ENCODE measurements at places on chromosomes 5 and 9. TPM values are rescaled to one million over a fixed set of nuclear protein-coding genes. Genes with fewer than 3 reads are reported as not detected.

DNA sequence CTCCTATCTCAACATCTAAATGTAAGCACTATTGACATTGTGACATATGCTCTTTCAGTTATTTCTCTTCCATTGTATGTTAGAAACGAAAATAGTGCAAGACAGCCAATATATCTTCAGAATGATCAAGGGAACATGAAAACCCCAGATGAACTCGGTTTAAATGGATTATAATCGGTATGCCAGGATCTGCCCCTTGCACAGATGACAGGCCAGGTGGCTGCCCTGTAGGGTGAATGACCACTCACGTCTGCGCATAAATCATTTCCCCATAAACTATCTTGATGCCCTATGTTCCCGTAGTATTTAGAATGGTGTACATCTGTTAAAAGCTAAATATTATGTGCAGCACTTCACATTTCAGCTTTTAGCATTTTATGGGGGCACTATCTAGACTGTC is 69.7 kb upstream of the RANBP3L start:
- no peaks in the 10 kb centered on the region for H3K27me3 ChIP-seq
- no peak for DNase-seq
- H3K36me3 ChIP-seq: no peaks in the 10 kb centered on the region
- H3K27ac ChIP-seq: no peak overlapping the region
- H3K4me1 ChIP-seq: peaks cover 17% of the 10 kb centered on the region
- no peak overlapping the region for H3K4me3 ChIP-seq

DNA sequence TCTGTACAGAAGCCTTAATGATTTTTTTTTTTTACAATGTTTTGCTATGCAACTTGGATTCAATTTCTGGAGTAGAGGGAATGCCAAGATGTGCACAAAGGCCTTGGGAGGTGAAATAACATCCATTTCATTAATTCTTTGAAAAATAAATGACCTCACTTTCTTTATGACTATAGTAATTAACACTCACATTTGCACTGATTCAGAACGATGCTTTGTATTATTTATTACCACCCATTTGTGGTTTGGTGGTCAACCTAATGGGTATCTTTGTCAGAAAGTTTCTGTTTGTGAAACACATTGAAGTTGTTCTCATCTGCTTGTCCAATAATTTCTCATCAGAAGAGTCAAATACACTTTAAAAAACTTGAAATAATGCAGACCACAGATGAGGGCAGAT is 169.3 kb downstream of the NTRK2 start:
- no peak overlapping the region for H3K27ac ChIP-seq
- no peaks in the 10 kb centered on the region for H3K27me3 ChIP-seq
- no peaks in the 10 kb centered on the region for H3K4me1 ChIP-seq
- H3K4me3 ChIP-seq: no peak overlapping the region

- no peaks in the 10 kb centered on the region for H3K36me3 ChIP-seq
- H3K27me3 ChIP-seq: no peaks in the 10 kb centered on the region
- no peak overlapping the region for H3K27ac ChIP-seq
- no peak for DNase-seq
Measured at GRCh38 chr5:150262502-150262901, 27.1 kb downstream of the CAMK2A start.

GRCh38 chr5:77300451-77300850 is 90.0 kb downstream of the PDE8B start:
- no peak overlapping the region for H3K4me3 ChIP-seq
- no peak overlapping the region for H3K27ac ChIP-seq
- peaks cover 5% of the 10 kb centered on the region for H3K4me1 ChIP-seq
- H3K36me3 ChIP-seq: no peaks in the 10 kb centered on the region
- DNase-seq: peak; percentile 27

DNA sequence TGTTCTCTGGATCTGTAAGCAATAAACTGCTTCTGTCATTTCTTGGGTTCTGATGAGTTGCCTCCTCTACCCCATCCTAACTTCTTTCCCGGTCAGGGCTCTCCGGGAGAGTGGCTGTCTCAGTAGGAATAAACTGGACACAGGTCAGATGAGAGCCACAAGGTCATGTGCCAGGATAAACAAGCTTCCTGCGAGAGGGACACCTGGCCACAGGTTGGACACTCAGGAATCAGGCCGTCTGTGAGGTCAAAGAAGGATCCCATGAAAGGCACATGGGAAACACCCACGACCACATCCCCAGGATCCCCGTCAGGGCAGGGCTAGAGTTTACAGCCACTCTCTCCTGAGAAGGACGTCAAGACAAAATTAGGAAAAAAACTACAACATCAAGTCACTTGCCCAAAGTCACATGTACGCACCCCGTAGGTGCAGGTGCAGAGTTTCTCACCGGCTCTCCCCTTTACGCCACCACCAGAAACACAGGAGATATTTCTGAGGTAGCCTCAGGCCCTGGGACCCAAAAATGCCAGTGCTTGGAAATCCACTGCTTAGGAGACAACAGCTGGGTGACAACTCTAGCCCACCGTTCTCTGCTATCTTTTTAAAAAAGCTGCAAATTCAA is 28.7 kb downstream of the CCT5 start:
- H3K4me3 ChIP-seq: no peak overlapping the region
- no peak for DNase-seq
- H3K27me3 ChIP-seq: no peaks in the 10 kb centered on the region
- H3K4me1 ChIP-seq: peaks cover 6% of the 10 kb centered on the region

DNA sequence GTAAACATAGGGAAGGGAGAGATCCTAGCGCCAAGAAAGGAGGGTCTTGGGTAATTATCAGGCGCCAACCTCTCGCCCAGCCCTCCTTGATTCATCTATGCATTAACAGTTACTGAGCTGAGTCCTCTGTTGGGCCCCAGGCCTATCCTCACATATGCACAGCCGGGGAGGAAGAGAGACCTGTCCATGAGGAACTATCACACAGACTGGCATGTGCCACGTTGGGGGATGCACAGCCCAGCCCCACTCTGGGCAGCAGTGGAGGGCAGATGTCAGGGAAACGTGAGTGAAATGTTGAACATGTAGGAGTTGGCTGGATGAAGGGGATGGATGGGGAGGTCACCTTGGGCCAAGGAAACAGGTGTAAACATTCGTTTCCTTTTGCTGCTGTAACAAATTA is 18.8 kb upstream of the ENHO start:
- no peak overlapping the region for H3K27ac ChIP-seq
- H3K4me1 ChIP-seq: no peaks in the 10 kb centered on the region
- no peaks in the 10 kb centered on the region for H3K36me3 ChIP-seq
- DNase-seq: no peak
- peaks cover 7% of the 10 kb centered on the region for H3K27me3 ChIP-seq

DNA sequence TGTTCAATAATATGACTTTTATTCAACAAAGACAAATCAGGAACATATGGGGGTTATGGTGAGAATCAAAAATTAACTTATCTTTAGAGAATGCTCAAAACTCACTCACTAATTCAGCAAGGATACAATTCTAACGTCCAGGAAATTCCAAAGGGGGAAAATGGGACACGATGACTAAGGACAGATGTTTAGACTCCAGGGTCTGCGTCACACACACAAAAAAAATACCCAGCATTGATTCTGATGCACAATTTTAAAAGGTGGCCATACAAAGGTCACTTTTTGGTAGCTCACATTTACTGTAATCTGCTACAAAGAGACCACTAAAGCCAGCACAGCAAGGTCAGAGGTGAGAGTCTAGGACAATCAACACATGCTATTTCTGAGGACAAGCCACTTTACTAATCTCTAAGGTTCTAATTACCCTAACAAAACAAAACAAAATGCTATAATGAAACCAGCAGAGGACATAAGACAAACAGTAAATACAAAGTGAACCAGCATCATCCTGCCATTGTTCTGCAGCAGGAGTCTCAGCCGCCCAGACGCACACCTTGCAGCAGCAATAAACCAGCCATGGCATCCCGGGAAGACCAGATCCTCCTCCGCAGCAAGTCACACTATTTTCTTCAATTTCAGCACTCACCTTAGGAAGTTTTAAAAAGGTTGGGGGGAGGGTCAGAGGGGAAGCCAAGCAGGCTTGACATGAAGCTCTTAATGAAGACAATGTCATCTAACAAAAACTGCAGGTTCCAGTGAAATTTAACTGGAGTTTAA is 57.8 kb downstream of the TTC39B start:
- H3K27ac ChIP-seq: peak overlapping the region; percentile 5
- H3K36me3 ChIP-seq: no peaks in the 10 kb centered on the region
- H3K4me3 ChIP-seq: no peak overlapping the region
- no peak for DNase-seq
- H3K4me1 ChIP-seq: no peaks in the 10 kb centered on the region
- H3K27me3 ChIP-seq: no peaks in the 10 kb centered on the region

DNA sequence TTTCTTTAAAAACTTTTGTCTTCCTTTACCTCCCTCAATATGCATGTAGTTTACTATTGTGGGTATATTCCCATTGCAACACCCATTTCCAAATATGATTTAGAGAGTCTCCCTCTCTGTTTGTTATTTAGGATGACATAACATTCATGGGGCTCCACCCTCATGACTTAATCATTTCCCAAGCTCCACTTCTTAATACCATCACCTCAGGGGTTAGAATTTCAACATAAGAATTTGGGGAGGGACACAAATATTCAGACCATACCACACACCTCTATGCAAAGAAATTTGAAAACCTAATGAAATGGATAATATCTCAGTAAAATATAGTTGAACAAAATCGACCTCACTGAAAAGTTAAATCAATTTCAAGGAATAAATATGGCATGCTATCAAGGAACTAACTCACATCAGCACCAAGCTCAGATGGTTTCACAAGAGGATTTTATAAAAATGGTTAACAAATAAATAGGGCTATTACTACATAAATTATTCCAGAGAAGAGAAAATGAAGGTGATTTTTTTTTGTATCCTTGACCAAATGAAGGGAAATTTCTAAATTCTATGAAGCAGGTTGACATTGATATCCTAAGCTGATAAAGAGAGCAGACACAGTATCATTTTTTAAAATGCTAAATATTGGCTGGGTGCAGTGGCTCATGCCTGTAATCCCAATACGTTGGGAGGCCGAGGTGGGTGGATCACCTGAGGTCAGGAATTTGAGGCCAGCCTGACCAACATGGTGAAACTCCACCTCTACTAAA is 20.2 kb upstream of the UBTD2 start:
- no peak overlapping the region for H3K27ac ChIP-seq
- H3K27me3 ChIP-seq: no peaks in the 10 kb centered on the region
- no peaks in the 10 kb centered on the region for H3K36me3 ChIP-seq
- no peak for DNase-seq
- H3K4me1 ChIP-seq: peaks cover 3% of the 10 kb centered on the region

DNA sequence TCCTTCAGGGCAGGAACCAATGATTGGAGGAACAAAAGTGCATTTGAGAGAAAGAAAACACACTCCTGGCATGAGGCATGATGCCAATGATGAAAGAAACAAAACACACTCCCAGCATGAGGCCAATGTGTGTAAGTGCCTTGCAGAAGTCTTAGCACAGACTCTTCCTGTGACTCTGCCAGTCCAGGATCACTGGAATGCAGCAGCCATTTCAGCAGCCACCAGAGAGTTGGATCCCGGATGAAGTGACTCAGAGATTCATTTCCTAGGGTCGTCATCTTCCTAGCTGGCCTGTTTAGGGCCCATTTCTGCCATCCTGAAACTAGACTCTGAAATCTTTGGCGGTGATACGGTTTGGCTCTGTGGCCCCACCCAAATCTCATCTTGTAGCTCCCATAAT is 212.5 kb downstream of the CFAP90 start:
- no peak overlapping the region for H3K4me3 ChIP-seq
- H3K36me3 ChIP-seq: no peaks in the 10 kb centered on the region
- DNase-seq: no peak
- no peaks in the 10 kb centered on the region for H3K27me3 ChIP-seq

- H3K36me3 ChIP-seq: no peaks in the 10 kb centered on the region
- no peak for DNase-seq
- no peaks in the 10 kb centered on the region for H3K4me1 ChIP-seq
- H3K27ac ChIP-seq: no peak overlapping the region
- no peaks in the 10 kb centered on the region for H3K27me3 ChIP-seq
- H3K4me3 ChIP-seq: no peak overlapping the region
Measured at GRCh38 chr5:137245438-137245837, 253.7 kb downstream of the SPOCK1 start.

DNA sequence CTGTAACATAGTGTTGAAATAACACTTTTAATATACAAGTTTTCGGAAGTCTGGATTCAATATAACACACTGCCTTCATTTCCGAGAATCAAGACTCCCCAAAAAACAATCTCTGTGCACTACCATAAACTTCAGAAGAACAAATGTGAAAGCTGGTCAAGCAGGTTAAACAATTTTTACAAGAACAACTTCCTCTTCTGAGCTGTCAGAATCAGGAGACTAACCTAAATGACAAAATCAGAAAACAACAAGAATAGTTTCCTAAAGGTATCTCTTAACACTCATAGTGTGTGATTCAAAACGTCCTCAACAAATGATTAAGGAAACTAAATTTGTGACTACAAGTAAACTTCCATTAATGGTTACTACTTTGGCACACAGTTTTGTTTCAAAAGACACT is 11.6 kb downstream of the C9orf72 start:
- H3K36me3 ChIP-seq: peaks cover 2% of the 10 kb centered on the region
- no peak for DNase-seq
- no peaks in the 10 kb centered on the region for H3K27me3 ChIP-seq

DNA sequence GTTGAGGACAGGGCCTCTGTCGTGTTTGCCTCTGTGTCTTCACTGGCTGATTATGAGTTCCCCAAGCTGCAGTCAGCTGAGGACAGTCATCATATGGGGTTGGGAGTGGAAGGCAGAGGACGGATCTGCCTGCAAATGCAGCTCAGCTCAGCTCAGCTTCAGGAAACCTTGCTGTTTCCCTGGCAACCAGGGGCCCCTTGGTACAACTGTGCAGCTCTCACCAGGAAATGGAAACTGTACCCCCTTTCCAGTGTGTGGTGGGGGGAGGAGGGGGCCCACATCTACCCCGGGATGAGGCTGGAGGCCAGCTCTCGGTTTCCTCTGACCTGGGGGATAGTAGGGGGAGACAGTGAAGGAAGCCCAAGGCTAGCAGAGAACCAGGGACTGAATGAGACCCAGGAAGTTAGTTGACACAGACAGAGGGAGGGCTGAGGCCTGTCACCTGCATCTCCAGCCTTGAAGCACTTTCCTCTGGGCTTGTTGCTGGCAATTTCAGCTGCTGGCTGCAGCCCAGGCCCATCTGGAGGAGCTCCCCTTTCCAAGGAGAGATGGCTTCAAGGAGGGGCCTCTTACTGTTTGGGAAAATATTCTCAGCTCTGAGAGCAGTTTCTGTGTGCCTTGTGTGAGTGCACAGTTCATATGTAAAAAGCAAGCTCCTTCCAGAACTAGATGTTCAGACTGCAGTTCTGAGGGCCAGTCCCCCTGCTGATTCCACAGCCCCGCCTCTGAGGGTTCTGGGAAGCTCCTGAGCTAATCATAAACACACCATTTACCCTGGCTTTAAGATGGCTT is 6.9 kb downstream of the ANXA6 start:
- H3K4me3 ChIP-seq: peak overlapping the region; percentile 3
- H3K27me3 ChIP-seq: no peaks in the 10 kb centered on the region
- no peaks in the 10 kb centered on the region for H3K36me3 ChIP-seq
- H3K4me1 ChIP-seq: peaks cover 47% of the 10 kb centered on the region

The GPX8 gene
- 2.7 TPM for total RNA-seq

The ENTREP1 gene
- total RNA-seq: 23.2 TPM

The LSM11 gene
- total RNA-seq: 4.1 TPM

The BRD9 gene
- 29.6 TPM for total RNA-seq

The PCA3 gene
- not detected for total RNA-seq

Measured in transverse colon (tissue), 4 donors.